ENCODE measurements at places on chromosomes 1 and 21.
A peak's percentile ranks its signal among the peaks of the same experiment; 100 is the strongest.

- no peak for DNase-seq
Measured at GRCh38 chr1:207825719-207826556, 74.1 kb downstream of the CD46 start.

DNA sequence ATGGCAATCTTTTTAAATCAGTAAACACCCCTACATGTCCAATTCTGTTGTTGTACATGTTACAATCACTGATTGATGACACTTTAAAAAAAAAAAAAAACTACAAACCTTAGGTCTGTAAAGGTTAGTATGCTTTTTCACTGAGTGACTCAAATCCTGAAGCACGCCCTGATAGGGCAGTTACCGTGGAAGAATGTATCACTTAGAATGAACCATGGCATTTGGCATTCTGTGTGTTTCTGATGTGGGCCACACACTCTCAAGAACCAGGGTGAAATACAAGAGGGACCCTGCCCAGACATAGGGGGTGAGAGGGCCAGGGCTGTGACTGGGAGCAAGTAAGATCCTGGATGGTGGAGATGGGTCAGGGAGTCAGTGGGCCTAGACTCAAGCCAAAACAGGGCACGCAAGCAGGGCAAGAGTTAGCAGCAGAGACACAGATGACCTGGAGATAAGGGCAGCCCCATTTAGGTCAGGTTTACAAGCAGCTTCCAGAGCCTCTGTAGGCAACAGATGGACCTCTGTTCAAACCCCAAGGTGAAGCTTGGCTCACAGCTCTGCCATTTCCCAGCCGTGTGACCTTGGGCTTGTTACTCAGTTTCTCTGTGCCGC lies 47.6 kb upstream of the DMRTB1 start:
- DNase-seq: no peak

DNA sequence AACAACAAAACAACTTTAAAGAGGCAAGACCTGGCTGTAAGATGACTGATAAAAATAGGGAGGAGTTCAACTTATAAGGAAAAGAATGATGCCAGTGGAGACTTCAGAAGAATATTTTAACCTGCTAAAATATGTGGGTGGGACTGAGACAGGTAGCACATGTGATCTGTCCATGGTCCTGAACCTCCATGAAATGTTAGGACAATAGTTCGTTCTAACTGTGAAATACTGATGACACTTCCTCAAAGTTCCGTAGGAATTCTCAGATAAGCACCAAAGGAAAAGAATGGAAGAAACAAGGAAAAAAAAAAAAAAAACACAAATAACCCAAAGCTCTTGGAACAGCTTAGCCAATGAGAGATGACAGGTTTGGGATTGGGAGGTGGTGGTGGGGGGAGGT lies 44.7 kb downstream of the CDC42BPA start:
- peak; percentile 5 for DNase-seq

- DNase-seq: no peak
Measured at GRCh38 chr21:37368541-37369279, 2.1 kb downstream of the DYRK1A start.

GRCh38 chr1:244439391-244440032 lies 12.2 kb downstream of the ADSS2 start:
- no peak for DNase-seq

DNA sequence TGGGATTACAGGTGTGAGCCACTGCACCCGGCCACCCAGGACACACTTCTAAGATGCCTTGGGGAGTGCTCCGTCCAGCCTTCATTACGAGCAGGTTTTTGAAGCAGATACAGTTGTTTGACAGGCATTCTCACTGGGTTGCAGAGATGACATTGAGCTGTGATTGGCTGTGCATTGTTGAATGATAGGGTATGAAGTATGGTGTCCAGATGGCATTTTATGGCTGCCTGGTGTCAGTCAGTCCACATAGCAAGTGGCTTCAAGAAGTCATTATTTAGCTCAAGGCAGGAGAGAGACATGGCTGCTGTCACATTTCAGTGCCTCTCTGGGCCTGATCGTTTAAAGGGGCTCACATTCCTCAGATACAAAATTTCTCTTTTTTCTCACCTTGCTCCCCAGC lies 14.8 kb upstream of the PADI2 start:
- no peak for DNase-seq

- peak; percentile 61 for DNase-seq
Measured at GRCh38 chr1:1004780-1005697, 5.1 kb upstream of the HES4 start.

GRCh38 chr1:25735956-25736529 lies 64.0 kb upstream of the SELENON start:
- no peak for DNase-seq

- no peak for DNase-seq
Measured at GRCh38 chr1:35564037-35564883, 6.7 kb downstream of the NCDN start.

- no peak for DNase-seq
Measured at GRCh38 chr1:17158961-17159360, 39.7 kb upstream of the PADI2 start.

DNA sequence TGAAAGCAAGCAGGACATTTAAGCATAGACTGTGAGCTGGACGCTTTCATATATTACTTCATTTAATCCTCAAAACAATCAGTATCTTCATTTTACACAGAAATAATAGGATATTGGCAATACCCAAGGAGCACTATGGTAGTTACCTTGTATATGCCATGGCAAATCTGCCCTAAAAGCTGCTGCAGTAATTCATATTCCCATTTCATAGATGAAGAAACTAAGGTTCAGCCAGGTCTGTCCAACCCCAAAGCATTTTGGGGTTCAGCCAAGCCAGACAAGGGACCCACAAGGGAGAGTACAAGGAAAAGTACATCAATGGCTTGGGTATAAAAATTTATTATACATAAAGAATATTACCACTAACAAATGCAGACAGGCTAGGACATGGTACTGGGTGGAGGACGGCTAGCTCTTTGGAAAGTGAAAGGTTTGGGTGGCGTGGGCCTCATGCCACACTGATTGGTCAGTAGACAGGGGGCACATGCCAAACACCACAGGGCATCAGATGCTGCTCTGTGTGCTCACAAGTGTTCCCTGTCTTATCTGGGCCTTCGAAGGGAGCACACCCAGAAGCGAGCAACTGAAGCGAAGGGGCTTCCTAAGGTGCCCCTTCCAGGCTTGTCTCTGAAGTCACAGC lies 23.9 kb upstream of the PTAFR start:
- no peak for DNase-seq

DNA sequence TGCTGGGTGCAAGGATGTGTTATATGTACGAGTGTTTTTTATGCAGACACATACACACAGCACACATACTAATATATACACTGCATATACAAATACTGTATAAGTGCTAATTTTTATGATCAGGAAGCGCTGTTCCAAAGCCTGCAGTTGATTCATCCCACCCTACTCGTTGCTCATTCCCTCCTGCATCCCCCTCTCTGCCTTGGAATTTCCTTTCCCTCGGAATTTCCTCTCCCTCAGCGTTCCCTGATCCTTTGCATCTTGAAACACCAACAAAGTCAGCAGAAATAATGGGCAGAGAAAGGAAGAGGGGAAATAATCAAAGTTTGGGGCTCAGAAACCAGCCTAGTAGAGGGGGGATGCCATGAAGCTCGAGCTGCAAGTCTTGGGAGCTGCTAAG lies 98.9 kb downstream of the CSMD2 start:
- DNase-seq: no peak

DNA sequence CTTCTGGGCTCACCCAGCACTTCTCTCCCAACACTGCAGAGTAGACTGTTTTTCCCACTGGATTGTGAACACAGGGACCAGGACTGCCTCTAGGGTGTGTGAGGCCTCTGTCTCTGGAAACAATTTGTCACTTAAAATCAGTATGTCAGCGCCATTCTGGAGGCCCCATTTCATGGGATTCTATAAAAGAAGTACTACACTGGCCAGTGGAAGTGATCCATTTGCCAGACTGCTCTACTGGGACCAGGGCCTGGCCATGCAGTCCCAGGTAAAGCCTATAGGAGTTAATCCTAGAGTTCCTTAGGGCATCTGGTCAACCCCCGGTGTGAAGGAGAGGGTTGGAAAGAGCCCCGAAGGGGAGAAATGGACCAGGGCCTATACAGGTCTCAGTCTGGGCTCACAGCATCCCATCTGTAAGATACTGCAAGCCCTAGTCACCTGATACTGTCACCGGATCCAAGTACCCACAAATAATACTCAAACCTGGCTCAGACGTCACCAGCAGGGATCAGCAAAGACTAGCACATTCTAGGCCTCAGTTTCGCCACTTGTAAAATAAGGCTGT lies 245.0 kb downstream of the FOXD2 start:
- no peak for DNase-seq

DNA sequence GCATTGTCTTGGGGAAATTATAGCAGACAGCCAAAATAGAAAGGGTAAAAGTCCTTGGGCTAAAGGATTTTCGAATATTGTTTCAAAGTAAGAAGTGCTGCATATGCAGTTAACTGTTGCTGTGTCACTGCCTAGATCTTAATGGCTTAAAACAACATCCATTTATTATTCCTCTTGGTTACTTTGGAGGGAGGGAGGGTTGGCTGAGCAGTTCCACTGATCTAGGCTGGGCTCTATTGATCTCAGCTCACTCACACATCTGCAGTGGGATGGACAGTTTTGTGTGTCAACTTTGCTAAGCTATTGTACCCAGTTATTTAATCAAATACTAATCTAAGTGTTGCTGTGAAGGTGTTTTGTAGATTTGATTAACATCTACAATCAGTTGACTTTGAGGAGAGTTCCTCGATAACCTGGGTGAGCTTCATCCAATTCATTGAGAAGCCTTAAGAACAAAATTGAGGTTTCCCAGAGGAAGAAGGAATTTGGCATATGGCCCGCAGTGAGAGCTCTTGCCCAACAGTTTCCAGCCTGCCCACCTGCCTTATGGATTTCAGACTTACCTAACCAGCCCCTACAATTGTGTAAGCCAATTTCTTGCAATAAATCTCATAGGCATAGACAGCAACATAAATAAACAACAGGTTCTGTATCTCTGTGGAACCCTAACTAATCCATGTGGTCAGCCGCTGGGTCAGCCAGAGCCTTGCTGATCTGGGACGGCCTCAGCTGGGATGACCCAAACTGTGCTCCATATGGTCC lies 187.3 kb downstream of the AK5 start:
- no peak for DNase-seq

DNA sequence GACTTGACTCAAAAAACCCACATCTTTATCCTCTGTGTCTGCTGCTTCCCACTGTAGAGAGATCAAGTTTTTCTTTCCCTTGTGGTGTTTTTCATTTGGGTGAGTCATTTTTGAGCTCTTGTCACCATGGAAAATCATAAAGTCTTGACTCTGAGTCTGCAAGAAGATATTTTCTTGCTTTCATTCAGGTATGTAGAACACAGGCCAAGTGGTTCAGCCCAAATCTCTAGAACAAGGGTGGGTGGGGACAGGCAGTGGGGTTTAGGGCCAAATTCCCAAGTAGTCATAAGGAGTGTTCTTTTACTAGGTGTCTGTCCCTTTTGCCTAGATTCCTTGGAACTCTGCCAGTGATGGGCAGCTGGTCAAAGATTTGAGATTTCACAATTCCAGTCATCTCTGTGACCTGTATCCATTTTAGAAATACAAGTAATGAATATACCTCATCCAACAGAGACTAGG lies 21.5 kb upstream of the ARHGAP29 start:
- no peak for DNase-seq

DNA sequence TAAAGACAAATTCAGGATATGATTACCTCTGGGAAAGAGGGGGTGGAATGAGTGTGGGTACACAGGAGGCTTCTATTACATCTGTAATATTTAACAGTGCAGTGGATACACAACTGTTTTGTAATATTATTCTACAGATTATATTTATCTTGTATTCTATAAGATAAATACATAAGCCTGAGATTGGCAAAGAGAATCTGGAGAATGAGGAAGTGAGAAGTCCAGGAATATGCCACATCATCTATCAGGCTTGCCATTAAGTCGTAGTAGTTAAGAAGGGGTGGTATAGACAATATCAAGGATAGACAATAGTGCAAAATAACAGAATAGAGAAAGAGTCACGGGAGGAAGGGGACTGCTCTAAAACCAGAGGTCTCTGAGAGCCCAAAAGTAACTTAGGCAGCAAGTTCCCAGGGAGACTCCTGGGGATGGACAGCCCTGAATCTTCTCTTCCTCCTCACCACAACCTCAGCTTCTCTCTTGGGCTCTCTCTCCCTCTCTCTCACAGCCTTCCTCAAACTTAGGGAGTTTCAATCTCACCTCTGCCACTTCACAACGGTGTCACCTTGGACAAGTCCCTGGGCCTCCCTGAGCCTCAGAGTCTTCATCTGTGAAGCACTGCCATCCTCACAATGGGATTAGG lies 14.0 kb upstream of the PTAFR start:
- no peak for DNase-seq

DNA sequence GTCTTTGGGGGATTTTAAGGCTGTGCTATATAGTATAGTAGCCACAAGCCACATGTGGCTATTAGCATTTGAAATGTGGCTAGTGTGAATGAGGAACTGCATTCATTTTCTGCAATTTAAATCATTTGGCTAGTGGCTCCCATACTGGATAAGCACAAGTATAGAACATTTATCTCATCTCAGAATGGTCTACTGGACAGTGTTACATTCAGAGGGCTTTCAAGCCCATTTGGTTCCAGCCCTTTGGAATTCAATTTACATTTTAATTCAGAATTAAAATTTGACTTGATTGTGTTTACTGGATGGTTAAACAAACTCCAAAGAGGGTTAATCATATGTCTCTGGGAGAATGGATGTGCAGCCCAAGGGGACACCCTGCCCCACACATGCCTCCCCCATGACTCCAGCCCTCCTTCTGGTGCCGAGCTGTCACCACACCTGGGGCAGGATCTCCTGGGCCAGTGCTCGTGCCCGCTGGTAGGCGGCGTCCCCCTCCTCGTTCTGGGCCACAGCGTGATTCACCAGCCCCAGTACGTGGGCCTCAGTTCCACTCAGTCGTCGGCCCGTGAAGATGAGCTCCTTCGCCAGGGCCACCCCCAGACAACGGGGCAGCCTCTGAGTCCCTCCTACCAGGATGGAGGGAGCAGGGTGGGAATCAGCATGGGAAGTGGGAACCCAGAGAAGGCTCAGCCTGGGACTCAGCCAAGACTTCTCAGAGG lies 17.2 kb downstream of the ECHDC2 start:
- DNase-seq: no peak

GRCh38 chr1:153790966-153791647 lies 15.9 kb downstream of the SLC27A3 start:
- no peak for DNase-seq

DNA sequence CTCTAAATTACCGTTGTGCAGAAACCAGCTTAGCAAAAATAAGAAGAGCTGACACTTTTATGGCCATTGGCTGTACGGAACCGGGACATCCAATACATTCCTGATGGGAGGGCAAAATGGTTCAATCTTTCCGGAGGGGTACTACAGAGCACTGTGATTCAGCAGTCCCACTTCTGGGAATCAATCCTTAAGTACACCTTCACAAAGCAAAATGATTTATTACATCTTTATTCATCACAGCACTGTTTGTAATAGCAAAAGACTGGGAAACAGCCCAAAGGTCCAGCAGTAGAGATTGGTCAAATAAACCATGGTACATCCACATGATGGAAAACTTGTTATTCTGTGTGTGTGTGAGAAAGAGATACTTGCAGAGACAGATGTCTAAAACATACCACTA lies 9.7 kb downstream of the GNG12 start:
- no peak for DNase-seq

Data from right kidney (tissue), 9 donors.